ENCODE measurements at places on chromosomes 5 and 9.

DNA sequence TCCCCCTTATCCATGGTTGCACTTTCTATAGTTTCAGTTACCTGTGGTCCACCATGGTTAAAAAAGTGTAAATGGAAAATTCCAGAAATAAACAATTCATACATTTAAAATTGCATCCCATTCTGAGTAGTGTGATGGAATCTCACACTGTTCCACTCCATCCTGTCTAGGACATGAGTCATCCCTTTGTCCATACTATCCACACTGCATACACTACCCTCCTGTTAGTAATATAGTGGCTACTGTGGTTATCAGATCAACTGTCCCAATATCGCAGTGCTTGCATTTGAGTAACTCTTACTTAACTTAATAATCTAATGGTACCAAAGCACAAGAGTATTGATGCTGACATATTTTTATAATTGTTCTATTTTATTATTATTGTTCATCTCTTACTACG is 100.7 kb downstream of the RAB3C start:
- DNase-seq = no peak

GRCh38 chr5:158751961-158752655 is 347.6 kb downstream of the EBF1 start:
- no peak for DNase-seq

DNA sequence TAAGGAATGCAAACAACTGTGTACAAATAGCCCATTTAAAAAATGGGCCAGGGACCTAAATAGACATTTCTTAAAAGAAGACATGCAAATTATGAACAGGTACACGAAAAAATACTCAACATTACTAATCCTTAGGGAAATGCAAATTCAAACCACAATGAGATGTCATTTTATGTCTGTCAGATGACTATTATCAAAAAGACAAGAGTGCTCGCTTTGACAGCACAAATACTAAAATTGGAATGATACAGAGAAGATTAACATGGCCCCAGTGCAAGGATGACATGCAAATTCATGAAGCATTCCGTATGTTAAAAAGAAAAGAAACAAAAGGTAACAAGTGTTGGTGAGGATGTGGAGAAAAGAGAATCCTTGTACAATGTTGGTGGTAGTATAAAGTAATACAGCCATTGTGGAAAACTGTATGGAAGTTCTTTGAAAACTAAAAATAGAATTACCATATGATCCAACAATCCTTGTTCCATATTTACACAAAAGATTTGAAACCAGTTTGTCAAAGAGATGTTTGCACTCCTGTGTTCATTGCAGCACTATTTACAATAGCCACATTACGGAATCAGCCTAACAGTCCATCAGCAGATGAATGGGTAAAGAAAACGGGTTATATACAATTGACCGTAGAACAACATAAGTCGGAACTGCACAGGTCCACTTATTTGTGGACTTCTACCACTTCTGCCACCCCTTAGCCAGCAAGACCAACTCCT is 47.2 kb upstream of the PCAT7 start:
- DNase-seq = no peak

DNA sequence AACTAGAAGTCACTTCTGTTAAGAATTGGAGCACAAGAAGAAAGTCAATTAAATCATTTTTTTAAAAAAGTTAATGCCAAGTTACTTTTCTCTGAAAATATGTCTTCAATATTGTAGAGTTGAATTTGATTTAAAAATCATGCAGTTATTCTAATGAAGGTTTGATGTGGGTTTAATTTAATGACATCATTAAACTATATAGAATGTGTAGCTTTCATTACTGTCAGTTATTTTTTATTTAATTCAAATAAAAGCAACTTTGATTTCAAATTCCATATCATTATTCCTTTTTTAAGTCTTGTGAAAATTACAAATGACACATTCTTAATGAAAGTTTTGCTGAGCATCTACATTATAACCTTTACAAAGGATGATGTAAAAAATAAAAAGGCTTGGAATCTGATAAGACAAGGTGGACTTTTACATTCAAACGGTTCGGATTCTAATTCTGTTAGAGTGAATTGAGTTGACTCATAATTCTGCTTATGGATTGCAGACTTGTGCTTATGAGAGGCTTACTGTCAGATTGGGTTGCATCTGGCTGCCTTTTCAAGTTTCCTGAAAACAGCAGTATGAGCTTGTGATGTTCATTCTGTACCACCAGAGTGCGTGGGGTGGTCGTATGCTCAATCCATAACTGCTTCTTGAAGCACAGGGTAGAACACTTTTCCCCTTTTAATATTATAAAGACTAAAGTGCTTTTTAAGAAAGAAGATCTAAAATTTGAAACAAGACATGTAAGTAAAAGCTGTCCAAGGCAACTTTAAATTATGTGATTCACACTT is 253.0 kb upstream of the ARRDC3 start:
- no peak for DNase-seq

DNA sequence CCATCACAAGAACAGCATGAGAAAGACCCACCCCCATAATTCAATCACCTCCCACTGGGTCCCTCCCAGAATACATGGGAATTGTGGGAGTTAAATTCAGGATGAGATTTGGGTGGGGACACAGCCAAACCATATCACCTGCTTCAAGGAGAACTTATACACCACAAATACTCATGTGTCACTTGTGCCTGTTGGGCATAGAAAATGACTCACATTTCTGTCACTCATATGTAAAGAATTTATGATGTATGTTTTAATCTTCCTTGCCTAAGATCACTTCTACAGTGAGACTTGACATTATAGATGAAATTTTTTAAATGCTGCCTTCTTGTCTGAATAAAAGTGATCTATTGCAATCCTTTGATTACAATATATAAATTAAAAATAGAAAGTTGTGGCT is 23.0 kb upstream of the PRDM6 start:
- no peak for DNase-seq

DNA sequence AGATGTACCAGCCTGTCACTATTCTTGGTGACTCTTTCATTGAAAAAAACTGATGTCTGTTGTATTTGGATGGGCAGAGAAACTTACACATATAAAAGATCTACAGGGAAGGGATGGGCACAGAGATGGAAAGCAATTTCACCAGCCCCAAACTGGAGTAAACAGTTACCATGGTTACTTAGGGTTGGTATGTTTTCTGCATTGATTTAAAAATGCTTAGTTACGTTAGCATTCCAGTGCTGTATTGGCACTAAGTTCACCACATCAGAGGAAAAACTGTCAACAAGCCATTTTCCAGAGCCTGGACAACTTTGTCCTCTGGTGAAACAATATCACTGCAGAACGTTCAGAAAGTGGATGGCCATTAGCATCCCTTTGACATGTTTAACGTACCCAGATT is 28.0 kb downstream of the MARCHF3 start:
- no peak for DNase-seq

GRCh38 chr9:136748666-136749611 is 614 bp upstream of the LCN6 start:
- DNase-seq = no peak

DNA sequence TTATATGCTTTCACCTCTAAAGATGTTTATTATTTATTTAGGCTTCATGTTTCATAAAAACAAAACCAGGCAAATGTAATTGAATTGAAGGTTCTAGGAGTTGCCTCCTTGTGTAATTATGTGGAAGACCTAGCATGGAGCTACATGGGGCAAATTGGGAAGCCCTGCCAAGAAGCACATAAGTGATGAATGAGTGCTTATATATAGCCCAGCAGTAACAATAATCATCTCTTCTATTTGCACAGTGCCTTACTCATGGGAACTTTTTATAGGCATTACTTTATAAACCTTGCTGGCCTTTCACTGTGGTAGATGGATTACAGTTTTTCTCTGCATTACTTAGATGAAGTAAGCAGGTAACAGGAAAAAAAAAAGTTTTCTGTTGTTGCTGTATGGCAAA is 40.0 kb upstream of the GRAMD2B start:
- no peak for DNase-seq
